Ascending aorta (tissue), 2 donors: ENCODE measurements at places on chromosomes 7 and 10. TPM values are rescaled to one million over a fixed set of nuclear protein-coding genes. Genes with fewer than 3 reads are reported as not detected.

The CHCHD1 gene
- 24.5 TPM for total RNA-seq

DNA sequence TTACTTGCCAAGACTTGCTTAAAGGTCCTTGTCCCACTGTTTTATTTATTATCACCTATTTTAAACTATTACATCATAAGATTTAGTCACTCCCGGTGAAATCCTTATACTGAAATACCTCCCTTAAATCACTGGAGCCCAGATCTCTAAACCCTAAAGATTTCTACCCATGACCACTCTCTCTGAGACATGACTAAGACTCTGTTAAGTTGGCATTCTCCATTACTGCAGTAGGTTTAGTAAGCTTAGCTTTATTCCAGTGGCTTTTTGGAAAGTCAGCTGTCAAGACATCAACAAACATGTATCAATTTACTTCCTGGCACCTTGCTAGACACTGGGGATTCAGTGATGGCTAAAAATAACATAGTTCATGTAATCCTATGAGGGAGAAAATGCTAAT, 874.2 kb downstream of the KCNMA1 start:
- no peak for DNase-seq

- no peak for DNase-seq
These were observed 149.8 kb downstream of the TAX1BP1 start for GRCh38 chr7:27889800-27890199.

The SPDYE16 gene
- not detected for total RNA-seq

DNA sequence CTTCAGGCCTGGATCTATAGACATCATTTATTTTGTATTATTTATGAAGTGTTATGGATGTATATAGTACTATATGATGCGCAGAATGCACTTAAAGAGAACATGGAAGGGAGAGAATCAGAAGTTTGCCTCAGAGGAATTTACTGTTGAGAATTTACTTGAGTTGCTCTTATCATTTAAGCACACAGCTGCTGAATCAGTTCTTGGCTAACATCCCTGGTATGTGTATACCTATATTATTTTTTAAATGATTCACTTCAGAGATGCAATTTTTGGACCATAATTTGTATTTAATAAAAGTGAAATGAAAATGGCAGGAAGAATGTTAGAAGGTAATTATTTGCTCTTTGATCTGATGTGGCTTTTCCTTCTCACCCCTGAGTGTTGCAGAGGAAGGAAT, 191.6 kb downstream of the BICC1 start:
- DNase-seq: no peak

- DNase-seq: no peak
These were observed 487.2 kb downstream of the RPS24 start for GRCh38 chr10:78520737-78521430.

The MUC3A gene
- not detected for total RNA-seq

GRCh38 chr10:121734589-121735045, 136.4 kb upstream of the FGFR2 start:
- DNase-seq: no peak

The VPS50 gene
- total RNA-seq: 6.9 TPM

- DNase-seq: no peak
These were observed 552.2 kb upstream of the FZD8 start for GRCh38 chr10:36194276-36194675.

DNA sequence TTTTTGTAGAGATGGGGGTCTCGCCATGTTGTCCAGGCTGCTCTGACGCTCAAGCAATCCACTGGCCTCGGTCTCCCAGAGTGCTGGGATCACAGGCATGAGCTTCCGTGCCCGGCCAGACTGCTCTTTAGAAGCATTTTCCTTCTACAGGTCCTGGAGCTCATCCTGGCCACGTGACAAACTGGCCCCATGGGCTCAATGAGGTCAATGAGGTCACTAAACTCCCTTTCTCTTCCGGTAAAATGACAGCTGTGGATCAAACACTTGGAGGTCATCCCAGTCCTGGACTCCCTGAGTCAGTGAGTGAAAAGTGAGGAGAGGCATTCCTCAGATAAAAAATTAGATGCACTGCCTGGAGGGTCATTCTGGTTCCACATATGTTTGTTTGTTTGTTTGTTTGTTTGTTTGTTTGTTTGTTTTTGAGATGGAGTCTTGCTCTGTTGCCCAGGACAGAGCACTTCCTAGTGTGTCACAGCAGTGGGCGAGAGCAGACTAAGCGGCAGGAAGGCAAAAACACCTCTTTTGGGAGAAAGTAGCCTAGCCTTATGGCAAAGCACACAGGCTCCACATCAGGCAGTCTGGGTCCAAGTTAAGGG, 134.9 kb downstream of the TNS3 start:
- no peak for DNase-seq

DNA sequence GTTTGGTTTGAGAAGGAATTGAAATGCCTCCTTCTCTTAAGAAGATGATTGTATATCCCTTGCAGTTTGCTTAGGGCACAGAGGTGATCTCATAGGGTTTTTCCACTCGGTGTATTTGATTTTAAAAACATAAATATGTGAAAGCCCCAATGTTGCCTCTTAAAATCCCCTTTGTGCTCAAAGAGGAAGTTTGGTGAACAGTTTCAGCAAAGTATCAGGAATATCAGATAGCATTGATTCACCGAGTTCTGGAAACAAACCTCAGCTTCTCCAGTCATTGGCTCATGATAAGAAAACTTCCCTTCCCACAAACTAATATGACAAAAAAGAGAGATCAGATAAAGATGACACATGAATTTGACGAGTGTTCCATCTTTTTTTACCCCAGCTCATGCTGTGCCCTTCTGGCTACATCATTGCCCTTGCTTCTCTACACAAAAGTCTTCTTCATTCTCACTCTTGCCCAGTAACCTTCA, 20.1 kb upstream of the SMNDC1 start:
- no peak for DNase-seq

GRCh38 chr7:144483189-144483588, 79.7 kb upstream of the NOBOX start:
- no peak for DNase-seq

- no peak for DNase-seq
These were observed 126.3 kb upstream of the TCERG1L start for GRCh38 chr10:131437556-131438475.

- DNase-seq: no peak
These were observed 280.7 kb upstream of the MAGI2 start for GRCh38 chr7:79734181-79734580.

The CDHR1 gene
- not detected for total RNA-seq

- DNase-seq: no peak
These were observed 118.8 kb downstream of the RELN start for GRCh38 chr7:103870664-103871063.

DNA sequence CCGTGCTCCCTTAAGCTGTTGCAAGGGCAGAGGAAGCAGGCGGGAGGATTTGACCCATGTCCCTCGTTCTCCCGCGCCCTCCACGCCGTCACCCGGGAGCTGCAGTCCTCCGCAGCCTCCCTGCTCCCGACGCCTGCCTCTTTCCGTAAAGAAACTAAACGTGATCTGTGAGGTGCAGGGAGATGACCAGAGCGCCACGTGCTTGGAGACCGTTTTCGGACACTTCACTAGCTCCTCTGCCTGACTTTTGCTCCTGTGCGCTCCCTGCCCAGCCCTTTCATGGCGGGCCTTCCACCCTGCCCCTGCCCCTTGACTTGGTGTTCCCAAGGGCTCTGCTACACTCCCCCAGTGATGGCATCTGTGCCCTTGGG, 171.2 kb downstream of the LSM5 start:
- DNase-seq: no peak

GRCh38 chr7:133807624-133808492, 319.3 kb upstream of the LRGUK start:
- DNase-seq: no peak

DNA sequence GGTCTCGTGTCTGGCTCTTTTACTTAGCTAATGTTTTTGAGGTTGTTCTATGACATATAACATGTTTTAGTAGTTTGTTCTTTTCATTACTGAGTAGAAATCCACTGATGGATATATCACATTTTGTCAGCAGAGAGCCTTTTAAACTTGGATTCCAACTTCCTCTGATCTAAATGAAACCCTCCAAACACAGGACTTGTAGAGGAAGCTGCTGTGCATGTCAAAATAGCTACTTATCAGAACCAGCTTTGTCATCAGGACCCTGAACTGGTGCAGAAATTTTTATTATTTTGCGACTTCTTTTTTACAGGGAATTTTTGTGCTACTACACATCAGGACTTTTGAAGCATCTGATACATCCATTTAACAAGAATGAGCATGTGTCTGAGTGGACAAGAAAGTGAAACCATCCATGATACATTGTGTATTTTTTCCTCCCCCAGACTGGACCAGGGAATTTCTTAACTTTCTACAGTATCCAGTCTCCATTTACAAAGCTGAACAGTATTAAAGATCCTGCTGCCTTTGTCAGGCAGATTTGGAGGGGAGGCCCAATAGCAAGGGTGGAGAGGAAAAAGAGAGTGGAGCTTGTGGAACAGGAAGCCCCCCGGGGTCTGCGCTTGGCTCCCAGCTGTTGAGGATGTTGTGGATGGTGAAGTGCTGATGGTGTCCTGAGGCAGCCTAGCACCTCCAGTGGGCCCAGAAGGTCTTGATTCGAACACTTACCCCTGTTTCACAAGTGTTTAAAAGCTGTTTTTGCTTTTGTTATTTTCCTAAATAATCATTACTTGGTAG, 29.3 kb upstream of the MTPAP start:
- peak; percentile 22 for DNase-seq

The TSPAN12 gene
- total RNA-seq: 28.9 TPM

DNA sequence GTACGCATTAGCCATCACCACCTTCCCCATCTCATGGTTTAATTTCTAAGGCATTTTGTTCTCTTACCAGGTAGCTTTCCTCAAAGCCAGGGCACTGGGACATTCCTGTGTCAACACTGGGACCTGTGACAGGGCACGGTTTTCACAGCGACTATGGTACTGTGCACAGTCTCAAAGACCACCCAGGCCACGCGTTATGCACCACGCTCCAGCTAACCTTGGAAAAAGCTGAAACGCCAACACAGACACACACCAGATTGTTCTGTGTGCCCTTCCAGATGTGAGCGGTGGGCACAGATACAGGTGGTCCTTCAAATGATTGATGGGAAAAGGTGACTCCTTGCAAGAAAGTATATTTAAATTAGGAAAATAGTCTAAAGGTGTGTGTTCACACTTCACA, 337.3 kb downstream of the WDR37 start:
- no peak for DNase-seq

GRCh38 chr10:24240041-24240751, 31.3 kb downstream of the KIAA1217 start:
- no peak for DNase-seq

DNA sequence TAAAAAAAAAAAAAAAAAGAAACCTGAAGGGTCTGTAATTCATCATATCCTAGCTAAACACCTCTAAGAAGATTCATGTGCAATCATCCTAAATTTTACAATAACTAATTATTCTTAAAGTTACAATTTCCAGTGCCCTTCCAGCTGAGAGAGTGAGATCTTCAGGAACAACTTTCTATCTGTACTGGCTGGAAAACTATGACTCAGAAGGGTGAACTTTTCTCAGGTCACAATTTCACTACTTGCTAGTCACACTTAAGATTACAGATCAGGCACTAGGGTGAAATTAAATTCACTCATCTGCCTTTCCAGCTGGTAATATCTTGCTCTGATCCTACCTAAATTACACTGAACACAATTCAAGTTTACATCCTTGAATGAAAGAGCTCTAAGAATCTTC, 158.8 kb downstream of the ANK3 start:
- no peak for DNase-seq

DNA sequence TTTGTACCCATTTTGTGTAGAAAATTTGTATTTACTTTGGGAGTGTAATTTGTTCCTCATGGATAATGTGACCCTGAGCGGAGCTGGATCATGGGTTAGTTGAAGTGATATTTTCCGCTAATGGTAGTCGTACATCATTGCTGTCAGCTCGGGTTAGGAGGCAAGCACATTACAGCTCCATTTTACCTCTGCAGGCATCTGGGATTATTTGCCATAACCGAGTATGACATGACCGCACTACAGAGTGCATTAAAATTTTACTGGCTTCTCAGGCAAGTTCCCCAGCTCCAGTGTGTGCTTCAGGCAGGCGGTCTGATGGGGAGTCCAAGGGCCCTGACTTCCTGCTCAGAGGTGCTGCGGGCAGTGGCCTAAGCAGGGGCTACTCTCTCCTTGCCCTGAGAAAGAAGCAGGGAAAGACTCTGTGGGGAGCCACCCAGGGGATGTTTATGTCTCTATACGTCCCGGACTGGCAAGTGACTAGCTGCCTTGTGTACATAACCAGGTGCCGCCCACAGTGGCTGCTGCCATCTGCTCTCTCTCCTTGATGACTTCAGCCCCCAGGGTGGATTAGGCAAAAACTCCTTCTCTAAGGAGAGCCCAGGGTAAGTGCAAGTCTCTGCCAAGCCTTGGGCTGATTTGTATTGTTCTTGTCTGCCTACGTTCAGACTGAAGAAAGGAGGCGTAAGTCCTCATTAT, 685.3 kb upstream of the GALNT17 start:
- no peak for DNase-seq

- DNase-seq: no peak
These were observed 396.2 kb downstream of the HTR7 start for GRCh38 chr10:90461437-90462155.

DNA sequence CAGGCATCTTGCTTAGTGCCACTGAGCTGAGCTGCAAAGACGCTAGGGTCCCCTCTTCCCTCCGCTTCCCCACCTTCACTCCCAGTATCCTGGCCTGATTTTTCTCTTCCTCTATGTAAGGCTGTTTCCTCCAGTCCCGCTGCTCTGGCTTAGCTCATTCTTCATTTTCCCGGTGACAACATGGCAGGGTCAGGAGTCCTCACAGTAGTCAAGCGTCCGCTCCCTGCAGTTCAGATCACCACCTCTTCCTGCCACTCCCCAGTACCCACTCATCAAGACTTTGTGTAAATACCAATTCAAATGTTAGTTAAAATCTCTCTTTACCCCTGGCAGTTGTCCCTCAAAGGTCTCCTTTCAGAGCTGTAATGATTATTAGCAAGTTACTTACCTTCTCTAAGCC, 650.4 kb upstream of the CELF2 start:
- no peak for DNase-seq

GRCh38 chr7:75762350-75762917, 9.6 kb downstream of the CCL26 start:
- no peak for DNase-seq

The PLAU gene
- 1.5 TPM for total RNA-seq

DNA sequence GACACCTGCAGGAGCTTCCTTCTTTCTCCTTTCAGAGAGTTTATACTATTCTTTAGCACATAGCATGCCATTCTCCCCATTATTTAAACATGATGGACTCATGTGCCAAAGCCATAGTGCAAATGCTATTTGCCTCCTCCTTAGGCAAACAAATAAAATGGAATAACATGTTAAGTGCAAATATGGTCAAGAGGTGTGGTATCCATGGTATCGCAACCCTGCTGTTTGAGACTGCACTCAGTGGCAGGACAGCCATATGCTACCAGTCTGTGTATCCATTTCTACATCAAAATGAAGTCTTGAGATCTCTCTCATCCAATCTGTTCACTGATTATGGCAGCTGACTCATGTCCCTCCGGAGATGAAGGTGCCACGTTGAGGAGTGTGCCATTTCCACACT, 22.8 kb downstream of the HEPACAM2 start:
- DNase-seq: no peak
